ENCODE measurements at places on chromosomes 12 and 14.

- no peak for DNase-seq
These were observed 64.6 kb downstream of the B4GALNT3 start for GRCh38 chr12:524167-524951.

DNA sequence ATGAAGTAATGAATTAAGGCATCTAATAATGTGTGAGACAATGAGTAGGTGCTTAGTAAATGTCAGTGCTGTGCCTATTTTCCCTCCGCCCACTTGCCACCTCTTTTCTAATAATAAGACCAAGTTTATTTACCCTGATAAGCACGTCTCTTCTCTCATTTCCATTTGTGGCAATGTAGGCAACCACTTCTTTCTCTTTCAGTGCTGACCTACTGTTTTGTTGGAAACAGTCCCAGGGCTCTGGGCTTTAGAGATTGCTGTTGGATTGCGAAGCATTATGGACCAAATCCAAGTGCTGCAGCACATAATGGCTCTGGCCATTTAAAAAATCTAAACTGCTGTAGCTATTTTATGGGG, 141.3 kb upstream of the PLEKHG7 start:
- no peak for DNase-seq

GRCh38 chr14:28777471-28778137, 11.0 kb downstream of the FOXG1 start:
- DNase-seq: no peak

DNA sequence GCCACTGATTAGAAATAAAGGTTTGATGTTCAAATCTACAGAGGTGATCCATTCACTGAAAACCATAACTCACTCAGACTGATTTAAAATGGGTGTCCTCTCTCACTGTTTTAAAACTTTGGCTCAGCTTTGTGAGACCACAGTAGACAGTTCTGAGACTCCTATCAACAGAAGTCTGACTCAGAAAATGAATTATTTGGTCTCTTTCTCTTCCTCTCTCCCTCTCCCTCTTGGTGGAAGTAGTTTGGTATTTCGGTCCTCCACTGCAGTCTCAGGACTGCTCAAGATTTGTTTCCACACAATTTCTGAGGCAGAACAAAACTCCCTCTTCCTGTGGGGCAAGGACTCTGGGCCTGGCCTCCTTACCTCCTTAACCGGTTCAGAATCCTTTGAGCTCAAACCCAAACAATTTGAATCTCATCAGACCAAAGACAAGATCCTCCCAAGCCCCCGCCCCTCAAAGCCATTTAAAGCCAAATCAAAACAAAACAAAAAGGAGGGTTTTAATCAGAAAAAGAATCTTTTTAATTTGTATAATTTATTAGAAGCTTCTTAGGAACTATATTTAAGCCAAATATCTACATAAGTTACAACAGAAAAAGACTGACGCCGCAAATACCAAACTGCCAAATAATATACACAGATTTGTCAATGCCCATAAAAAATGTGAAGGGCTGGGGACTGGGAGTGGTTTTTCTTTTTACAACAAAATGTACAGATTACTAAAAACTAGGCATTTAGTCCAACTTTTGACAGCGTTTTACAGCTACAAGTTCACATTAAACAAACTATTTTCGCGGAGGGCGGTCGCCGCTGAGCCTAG, 3.9 kb downstream of the NKX2-1 start:
- no peak for DNase-seq

DNA sequence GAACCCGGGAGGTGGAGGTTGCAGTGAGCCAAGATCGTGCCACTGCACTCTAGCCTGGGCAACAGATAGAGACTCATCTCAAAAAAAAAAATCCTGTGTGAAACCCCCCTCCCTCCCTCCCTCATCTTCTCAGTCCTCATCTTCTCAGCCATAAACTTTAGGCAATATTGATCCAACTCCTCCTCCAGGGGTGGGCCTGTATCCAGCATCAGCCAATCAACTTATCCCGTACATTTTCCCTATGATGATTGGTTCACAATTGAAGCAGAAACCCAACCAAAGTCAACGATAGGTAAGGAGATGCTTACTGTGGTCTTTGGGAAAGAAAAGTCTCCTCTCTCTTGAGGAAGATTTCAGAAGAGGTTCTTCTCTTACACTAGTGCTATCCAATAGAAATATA, 33.5 kb upstream of the CIT start:
- no peak for DNase-seq

- no peak for DNase-seq
These were observed 173.5 kb upstream of the FRMD6 start for GRCh38 chr14:51478175-51478621.

DNA sequence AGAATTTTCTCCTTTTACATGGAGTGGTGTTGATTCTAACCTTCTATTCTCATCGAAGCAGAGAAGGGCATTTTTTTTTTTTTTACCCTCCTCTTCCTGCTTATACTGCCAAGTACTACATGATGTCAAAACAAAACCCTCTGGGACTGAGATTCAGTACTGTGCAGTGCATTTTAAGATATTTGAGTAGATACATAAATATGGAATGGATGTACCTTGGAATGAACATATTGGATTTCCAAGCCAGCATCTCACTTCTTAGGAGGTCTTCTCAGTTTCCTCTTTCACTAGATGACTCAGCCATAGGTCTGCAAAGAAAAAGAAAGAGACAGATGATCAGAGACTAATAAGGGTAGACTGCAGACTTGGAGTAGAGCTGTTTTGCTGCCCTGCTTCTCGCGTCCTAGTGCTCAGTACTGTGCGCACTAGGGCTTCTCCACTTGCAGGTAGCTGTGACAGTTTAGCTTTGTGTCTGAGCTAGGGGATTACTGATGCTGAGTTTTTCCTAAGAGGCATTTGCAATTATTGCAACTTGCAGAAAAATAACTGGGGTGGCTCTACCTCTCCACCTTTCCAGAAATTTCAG, 20.4 kb downstream of the TPH2 start:
- DNase-seq: no peak

- DNase-seq: no peak
These were observed 218.7 kb downstream of the RASSF9 start for GRCh38 chr12:85617307-85618091.

DNA sequence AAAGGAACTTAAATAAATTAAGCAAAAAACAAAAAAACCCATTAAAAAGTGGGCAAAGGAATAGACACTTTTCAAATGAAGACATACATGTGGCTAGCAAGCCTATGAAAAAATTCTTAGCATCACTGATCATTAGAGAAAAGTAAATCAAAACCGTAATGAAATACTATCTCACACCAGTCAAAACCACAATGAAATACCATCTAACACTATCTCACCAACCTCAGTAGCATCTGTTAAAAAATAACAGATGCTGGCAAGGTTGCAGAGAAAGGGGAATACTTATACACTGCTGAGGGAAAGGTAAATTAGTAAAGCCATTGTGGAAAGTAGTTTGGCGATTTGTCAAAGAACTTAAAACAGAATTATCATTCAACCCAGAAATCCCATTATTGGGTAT, 381.1 kb downstream of the FLRT2 start:
- DNase-seq: no peak

DNA sequence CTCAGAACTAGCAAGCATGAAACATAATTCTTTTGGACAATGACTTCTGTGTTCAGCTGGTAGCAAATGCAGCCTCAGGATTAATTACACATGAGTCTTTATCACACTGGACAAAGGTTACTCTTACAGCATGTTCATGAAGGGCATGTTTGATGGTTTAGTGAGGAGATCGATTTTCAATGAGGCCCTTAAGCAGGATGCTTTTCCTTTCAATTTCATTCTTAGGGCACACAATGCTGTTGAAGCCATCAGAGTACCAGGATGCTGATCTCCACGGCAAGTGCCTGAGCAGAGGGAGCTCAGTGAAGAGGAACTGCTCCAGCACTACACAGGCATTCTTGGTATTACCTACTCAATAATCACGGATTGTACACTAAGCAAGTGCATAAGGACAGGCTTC, 542.0 kb downstream of the SNAPC1 start:
- no peak for DNase-seq

GRCh38 chr12:48954841-48955501, 2.3 kb downstream of the ARF3 start:
- no peak for DNase-seq

DNA sequence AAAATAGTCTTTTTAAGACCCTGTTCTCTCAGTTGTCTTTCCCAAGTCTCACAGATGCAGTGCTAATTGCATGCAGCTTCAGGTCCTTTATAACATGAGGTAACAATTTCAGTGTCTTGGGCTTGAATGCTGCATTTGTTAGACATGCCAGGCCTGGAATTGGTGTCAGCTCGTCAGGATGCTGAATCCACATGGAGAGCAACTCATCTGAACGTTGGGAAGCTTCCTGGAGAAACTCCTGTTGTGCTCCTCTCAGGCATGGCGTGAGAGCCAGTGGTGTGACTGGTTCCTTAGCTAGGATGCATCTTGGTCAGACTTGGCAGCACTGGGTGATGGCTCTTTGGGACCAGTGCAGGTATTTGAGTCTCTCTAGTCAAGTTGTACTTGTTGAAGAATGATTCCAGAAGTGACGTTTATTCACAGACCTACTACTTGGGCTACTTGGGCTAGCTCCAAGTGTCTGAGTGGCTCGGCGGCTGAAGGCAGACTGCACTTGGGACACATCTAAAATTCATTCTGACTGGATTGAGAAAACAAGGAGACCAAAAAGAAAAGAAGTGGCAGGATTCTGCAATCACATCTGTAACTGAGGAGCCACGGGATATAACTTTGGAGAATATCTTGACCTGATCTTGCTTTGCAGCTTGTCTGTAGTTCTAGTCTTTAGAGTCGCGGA, 134.8 kb upstream of the ARHGAP5 start:
- no peak for DNase-seq

- DNase-seq: no peak
These were observed 296.4 kb downstream of the FOXG1 start for GRCh38 chr14:29062976-29063375.

DNA sequence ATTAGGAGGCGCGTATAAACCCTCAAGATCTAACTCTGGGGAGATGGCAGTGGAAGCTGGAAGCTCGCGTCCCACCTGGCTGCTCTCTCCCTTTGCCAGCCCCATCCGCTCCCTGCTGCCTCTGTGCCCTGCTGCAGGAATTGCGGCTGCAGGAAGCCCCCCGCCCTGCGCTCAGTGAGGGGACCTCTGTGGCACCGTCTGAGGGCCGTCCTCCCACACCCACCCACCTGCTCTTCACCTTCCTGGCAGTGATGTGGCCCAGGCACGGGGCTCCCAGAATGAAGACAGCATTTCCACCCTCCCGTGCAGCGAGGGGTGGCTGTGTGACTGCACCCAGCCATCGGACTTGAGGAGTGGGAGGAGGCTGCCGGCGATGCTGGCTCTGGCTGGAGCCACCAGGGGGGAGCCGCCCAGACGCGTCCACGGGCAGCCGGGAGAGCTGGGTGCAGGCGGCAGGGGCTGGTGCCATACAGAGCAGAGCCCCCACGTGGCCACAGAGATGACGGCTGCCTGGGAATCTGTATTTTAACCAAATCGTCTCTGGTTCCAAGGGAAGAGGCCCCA, 28.3 kb upstream of the GALNT9 start:
- DNase-seq: no peak

- DNase-seq: no peak
These were observed 66.4 kb downstream of the VCPKMT start for GRCh38 chr14:50049703-50050570.

DNA sequence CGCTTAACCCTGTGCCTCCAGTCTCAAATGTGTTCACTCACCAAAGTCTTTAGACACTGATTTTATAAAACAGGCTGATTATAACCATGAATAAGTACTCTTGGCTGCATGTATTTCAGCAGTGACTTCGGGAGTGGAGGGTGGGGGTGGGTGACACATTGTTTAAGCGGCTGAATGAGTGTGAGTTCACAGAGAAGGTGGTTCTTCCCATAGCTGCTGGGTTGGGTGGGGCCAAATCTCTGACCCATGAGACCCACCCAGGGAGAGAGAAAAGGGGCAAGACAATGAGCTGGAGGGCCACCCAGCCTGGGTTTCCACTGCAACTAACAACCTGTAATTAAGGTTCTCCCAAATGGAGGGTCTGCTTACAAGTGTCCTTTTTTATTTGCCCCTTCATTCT, 96.4 kb downstream of the SYNE3 start:
- DNase-seq: no peak

DNA sequence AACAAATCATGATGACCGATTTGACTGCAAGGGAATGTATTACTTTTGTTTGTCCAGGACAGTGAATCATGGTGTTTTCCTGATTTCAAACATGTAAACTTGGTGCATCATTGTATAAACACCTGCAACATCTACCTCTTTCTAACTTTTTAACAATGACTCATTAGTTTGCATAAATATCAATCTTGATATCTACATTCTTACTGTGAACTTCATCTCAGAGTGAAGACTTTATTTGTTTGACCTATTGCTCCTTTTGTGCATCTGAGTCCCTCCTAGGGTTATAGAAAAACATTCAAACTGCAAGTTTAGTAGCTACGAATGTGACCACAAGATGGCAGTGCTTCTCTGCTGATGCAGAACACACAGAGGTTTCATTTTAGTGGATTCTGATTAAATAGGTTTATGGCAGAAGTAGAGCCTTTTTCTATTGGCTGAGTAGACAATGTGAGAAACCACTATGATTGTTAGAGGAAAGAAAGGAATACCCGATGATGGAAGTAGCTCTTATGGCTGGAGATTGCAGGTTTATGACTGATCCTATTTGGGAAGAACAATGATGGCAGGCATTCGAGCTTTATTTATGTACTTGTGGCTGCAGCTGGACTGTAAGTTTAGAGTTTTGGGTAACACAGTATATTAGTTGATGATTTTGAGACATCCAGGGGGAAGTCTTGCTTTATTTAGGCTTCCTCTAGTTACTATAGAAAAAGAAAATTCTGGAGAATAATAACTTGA, 244.2 kb upstream of the OR4E1 start:
- peak; percentile 74 for DNase-seq

DNA sequence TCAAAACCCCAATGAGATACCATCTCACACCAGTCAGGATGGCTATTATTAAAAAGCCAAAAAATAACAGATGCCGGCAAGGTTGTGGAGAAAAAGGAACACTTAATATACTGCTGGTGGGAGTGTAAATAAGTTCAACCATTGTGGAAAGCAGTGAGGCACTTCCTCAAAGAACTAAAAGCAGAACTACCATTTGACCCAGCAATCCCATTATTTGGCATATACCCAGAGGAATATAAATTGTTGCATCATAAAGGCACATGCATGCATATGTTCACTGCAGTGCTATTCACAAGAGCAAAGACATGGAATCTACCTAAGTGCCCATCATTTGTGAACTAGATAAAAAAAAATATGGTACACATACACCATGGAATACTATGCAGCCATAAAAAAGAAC, 59.9 kb downstream of the MGST1 start:
- no peak for DNase-seq

DNA sequence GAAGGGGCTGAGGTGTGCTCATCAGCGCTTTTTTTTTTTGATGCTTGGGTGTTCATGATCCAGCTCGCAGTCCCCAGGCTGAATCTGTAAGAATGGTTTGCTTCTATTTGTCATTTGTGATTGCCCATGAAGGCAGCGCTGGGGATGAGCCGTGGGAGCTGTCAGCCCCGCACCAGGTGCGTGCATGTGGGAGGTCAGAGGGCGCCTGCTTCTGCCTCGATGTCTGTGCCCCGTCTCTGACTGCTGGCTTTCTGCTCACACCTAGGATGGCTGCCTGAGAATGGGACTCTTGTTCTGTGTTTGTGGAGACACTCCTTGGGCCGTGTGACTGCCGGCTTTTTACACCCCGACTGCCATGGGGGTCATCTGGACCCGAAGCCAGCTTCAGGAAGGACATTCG, 141.2 kb upstream of the RTL1 start:
- no peak for DNase-seq
